ENCODE measurements at places on chromosomes 7 and 10. TPM values are rescaled to one million over a fixed set of nuclear protein-coding genes. Genes with fewer than 3 reads are reported as not detected.

- no peak for DNase-seq
Observed at GRCh38 chr10:7445474-7446185, 34.8 kb upstream of the SFMBT2 start.

Gene BMPER
- not detected for total RNA-seq

Gene DKK1
- 0.25 TPM for total RNA-seq

- no peak for DNase-seq
Observed at GRCh38 chr7:152351168-152351567, 84.6 kb downstream of the KMT2C start.

DNA sequence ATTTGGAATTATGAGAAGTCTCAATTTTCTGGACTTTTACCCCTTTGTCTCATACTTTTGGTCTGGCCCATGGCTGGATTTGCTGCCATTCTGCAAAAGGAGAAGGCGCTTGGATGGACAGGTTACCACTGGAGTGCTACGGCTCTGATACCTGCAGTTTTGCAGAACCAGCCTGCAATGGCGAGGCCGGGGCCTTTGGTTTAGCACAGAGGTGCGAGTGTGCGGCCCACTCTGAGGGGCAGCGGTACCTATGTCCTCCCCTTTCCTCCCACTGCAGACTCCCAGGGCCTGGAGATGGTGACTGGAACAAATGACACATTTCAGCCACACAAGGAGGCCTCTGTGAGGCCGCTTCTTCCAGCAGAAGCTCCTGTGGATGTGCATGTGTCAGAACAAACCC, 11.9 kb downstream of the ZNF777 start:
- no peak for DNase-seq

Gene LIPK
- total RNA-seq: not detected

DNA sequence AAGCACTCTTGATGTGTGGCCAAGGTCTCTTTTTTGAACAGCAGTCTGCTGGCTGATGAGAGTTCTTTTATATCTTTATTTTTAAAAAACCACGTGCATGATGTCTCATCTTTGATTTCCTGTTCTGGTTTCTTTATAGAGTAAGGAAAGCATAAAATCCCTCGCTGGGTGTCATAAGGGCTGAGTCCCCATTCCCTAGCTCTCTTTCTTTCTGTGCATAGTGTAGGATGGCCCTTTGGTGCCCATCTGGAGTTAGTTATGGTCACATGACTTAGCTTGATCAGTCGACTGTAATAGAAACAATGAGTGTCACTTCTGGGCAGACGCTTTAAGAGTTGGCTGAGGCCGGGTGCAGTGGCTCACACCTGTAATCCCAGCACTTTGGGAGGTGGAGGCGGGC, 38.5 kb downstream of the GHRHR start:
- no peak for DNase-seq

- DNase-seq: no peak
Observed at GRCh38 chr10:72270607-72271281, 3.0 kb upstream of the DDIT4 start.

- DNase-seq: no peak
Observed at GRCh38 chr7:106643216-106644000, 17.6 kb downstream of the CCDC71L start.

DNA sequence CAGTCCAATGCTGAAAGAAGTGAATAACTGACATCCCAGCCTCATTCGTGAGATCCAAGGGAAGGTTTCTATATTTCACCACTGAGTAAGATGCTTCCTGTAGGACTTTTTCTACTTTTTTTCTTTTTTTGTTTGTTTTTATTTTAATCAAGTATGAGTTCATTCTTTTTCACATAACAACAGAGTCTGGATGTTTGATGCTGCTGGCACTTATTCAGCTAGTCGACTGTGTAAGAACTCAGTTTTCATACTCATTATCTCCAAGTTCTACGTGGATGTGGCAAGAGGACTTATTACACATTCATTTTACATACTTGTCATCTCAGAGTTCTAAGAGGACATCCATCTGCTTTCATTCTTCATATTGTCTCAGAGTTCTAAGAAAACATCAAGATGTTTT, 86.9 kb downstream of the CPXM2 start:
- DNase-seq: no peak

DNA sequence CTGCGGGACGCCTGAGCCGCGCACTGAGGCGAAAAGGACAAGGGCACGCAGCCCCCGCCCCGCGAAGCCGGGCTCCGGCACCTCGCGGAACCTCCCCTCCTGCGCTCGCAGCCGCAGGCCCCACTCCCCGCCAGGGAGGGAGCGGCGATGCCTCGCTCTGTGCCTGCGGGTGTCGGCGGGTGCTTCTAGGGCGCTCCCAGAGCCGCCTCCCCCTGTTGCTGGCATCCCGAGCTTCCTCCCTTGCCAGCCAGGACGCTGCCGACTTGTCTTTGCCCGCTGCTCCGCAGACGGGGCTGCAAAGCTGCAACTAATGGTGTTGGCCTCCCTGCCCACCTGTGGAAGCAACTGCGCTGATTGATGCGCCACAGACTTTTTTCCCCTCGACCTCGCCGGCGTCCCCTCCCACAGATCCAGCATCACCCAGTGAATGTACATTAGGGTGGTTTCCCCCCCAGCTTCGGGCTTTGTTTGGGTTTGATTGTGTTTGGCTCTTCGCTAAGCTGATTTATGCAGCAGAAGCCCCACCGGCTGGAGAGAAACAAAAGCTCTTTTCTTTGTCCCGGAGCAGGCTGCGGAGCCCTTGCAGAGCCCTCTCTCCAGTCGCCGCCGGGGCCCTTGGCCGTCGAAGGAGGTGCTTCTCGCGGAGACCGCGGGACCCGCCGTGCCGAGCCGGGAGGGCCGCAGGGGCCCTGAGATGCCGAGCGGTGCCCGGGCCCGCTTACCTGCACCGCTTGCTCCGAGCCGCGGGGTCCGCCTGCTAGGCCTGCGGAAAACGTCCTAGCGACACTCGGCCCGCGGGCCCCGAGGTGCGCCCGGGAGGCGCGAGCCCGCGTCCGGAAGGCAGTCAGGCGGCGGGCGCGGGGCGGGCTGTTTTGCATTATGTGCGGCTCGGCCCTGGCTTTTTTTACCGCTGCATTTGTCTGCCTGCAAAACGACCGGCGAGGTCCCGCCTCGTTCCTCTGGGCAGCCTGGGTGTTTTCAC, 519 bp downstream of the ITGB8 start:
- DNase-seq: no peak

DNA sequence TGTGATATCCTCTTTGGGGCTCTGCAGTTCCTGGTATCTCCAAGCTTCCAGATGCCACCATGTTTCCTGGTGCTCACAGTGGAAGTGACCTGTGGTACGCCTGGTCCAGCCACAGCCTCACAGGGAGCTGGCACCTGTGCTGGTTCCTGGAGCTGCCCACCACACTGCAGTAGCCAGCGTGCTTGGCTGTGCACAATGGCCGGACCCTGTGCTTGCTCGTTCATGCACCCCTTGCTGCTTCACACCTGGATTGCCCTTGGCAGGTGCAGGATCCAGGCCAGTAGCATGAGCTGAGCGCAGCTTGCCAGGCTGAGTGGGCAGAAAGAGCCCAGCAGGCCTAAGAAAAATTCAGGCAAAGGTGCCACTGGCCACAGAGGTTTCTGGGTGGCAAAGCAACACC, 11.4 kb upstream of the ECHDC3 start:
- DNase-seq: no peak

- no peak for DNase-seq
Observed at GRCh38 chr7:118974836-118975235, 750.3 kb downstream of the ANKRD7 start.

DNA sequence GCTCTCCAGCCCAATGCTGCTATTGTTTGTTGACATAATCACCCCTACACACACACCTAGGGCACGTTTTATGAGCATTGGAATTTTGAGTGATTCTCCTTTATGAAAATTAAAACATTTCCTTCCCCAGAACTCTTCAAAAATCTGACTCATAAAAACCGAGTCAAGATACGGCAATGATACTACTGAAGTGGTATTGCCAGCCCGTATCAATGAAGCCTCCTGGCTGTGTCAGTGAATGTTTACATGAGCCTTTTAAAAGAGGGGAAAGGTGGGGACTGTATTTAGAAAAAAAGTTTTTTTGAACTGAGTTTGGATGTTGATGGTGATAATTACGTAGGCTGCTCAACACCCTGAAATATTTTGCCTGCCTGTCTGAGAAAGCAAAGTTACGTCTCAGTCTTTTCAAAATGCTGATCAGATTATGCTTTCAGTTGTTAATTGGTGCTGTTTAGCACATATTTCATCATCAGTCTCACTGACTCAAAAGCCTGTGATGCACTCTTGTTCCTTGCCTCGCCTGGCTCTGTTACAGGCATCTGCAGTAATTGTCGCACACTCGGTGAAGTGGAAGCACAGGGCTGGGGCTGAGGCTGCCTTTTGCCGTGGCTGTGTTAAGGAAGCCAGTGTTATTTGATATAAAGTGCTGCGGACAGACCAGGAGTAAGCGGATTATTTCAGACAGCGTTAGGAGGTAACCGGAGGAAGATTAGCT, 157.4 kb upstream of the TCF7L2 start:
- no peak for DNase-seq

DNA sequence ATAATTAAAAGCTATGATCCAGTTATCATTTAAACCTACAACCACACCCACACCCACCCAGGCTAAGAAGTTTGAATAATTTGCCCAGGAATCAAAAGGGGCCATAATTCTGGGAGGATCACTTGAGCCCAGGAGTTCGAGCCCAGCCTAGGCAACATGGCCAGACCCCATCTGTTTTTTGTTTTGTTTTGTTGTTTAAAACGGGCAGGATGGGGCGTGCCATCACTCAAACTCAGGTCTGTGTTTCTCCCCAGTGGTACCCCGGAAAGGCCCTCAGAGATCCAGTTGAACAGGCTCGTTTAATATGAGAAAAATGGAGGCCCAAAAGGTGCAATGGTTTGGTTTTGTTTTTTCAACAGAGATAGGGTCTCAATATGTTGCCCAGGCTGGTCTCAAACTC, 23.3 kb downstream of the HSPB1 start:
- DNase-seq: no peak

GRCh38 chr10:100713049-100713858, 32.1 kb upstream of the PAX2 start:
- peak; percentile 38 for DNase-seq

DNA sequence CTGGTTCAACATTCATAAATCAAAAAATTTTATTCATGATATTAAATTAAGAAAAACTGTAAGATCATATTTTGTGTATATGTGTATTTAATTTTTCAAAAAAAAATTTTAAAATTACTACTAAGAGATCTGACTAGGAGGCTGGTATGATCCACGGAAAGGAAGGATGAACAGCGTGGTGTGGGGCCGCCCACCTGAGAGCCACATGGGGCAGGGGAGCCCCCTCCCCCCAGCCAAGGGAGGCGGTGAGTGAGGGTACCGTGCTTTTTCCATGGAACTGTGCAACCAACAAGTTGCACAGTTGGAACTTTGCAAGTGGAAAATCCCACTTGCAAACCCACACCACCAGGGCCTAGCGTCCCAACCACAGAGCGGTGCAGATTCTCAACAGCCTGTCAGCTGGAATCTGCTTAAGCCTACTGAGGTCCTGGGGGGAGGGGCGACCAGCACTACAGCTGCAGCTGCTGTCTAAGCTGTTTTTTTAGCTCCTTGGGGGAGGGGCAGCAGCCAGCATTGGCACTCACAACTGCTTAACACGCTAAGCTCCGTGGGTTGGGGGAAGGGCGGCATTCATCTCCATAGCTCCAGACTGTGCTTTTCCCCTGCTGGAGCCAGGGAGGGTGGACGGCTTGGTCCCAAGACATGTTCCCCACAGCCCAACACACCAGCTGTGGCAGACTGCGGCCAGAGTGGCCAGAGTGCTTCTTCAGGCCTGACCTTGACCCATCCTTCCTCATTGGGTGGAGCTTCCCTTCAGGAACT, 94.2 kb upstream of the IGFBP3 start:
- no peak for DNase-seq

- no peak for DNase-seq
Observed at GRCh38 chr10:111384556-111384955, 307.7 kb downstream of the ADRA2A start.

DNA sequence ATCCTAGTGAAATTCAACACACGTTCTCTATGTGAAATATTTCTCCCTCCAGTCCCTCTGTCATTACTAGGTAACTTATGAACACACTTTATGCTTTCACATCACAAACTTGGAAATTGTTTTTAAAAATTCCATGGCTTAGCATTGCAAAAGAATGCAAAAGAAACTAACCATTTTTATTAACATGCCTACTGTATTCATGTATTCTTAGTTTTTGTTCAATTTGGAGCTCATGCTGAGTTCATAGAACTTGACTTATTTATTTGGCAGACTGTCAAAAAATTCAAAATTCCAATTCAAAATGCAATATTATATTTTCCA, 155.0 kb upstream of the SEMA3C start:
- no peak for DNase-seq

DNA sequence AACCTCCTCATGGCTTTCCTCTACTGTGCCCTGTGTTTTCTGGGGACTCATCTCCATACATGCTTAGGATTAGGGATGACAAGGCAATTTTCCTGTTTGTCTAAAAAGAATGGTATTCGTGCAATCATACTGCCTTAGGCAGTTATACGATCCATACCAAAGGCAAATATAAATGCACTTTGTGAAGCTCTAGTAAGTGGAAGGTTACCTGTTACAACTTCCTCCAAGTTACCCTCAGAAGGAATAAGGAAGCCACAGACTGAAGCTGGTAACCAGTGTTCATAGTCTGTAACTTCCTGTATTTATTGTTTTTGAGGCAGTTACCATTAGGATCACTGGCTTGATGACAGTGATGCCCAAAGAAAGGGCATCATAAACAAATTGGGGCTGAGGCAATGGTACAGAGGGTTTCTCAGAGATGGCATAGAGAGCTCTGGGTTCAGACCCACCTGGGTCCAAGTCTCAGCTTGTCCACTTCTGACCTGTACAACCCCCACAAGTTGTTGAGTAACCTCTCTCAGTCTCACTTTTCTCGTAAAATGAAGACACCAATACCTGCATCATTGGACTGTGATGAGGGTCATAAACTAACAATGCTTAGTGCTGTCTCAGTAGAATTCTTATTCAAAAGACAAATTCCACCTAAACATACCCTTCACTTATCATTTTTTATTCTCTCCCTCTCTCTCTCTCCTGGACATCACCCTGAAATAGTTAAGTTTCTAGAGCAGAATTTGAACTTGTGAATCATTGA, 138.2 kb downstream of the ELMO1 start:
- DNase-seq: no peak

- DNase-seq: no peak
Observed at GRCh38 chr10:21076381-21076780, 179.3 kb upstream of the NEBL start.

DNA sequence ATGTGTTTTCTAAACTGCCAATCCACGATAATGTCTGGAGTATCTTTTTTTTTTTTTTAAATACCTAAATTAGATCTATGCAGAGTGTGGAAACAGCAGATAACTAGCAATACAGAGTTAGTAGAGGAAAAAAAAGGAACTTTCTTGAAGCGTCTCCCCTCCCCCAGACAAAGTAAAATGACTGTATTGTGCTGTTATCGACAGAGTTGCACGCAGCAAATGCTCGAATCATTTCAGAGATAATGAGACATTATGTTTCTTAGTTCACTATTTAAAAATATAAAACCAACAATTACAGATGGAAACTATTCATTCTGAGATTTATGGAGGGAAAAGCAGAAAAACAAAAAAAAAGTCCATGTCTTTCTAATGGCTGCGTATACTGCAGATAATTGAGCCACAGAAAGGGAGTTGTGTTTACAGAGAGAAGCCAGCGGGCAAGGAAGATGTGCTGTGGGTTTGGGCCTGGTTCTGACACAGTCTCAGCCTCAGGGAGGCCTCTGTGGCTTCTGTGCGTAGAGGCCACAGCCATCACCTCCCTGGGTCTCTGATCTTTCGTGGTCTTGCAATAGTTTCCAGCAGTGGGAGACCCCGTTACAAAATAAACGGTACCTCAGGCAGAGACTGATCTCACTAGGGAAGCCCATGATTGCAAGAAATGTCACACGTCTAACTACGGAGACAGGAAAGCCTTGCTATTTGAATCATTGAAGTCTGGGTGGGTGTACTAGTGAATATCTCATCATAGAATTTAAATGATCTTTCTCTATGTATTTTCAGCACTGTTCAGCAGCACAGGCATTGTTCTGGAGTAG, 19.1 kb upstream of the KLF6 start:
- peak; percentile 33 for DNase-seq
